ENCODE measurements at places on chromosomes 2 and 18.

DNA sequence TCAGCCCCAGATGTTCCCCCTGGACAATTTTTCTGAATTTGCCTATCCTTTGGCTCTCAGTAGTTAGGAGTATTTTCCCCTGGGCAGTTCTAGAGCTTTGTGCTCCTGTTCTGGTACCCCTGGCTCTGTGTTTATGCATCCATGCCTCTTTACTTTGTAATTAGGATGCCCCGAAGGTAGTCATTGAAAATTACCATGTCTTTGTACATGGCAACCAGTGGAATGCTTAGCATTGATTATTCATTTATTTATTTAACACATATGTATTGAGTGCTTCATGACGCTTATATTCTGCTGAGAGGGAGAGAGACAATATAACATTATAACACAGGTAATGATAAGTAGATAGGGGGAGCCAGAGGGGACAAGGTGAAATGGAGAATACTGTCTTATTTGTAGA is 346.5 kb downstream of the PARD3B start:
- no peak for DNase-seq

DNA sequence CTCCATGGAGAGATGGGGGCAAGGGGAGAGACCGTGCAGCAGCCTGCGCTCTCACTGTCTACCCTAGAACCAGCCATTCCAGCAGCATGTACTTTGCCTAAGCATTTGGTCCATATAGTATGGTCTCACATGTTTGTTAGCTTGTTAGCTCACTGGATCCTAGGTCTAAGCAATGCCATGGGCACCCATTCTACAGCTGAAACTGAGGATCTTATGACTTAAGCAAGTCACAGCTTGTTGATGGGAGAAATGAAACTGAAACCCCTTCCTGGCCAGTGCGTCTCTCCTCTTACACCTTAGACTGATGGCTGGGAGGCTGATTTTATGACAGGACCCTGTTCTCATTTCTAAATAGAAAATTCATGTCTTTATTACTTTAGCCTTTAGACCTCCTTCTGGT is 90.1 kb downstream of the EPAS1 start:
- DNase-seq = no peak

- DNase-seq = peak; percentile 89
These were observed 146.8 kb upstream of the PID1 start for GRCh38 chr2:229417916-229418315.

- no peak for DNase-seq
These were observed 99.3 kb upstream of the FN1 start for GRCh38 chr2:215535125-215535668.

DNA sequence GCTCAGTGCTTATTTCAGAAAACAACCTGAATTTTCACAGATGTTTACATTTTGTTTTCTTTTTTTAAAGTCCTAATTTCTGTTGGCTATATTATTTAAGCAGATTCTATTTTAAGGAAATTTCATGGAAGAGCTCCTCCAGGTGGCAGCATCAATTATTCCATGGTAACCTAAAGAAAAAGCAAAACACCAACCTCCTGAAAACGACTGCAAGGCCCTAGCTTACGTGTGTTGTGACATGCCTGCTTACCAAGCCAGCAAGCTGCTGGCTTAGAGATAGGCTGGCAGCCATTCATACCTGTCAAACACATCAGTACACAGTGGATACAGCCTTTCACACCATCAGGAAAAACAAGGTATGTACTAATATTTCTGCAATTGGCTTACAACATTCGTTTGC is 64.9 kb downstream of the LPIN2 start:
- no peak for DNase-seq
